ENCODE measurements at places on chromosomes 11 and 22. TPM values are rescaled to one million over a fixed set of nuclear protein-coding genes. Genes with fewer than 3 reads are reported as not detected.

Gene TPST2
- 11.4 TPM for total RNA-seq

Gene SOX6
- 0.25 TPM for total RNA-seq

Gene TRIM48
- not detected for total RNA-seq

Gene TSGA10IP
- not detected for total RNA-seq

Gene BIRC3
- total RNA-seq = 29.6 TPM

Gene SMIM38
- not detected for total RNA-seq

Gene FAM83F
- total RNA-seq = not detected

Gene RFPL1
- not detected for total RNA-seq

Gene PRDM11
- total RNA-seq = 6.9 TPM

Gene FAM227A
- 0.50 TPM for total RNA-seq

Gene MRGPRX3
- total RNA-seq = not detected

Gene CUL5
- 7.4 TPM for total RNA-seq

Gene MFNG
- total RNA-seq = 3.0 TPM

Gene VPREB1
- total RNA-seq = not detected

Gene HARBI1
- 7.7 TPM for total RNA-seq

Gene MIF
- total RNA-seq = 856 TPM

Gene GAS2L1
- 29.0 TPM for total RNA-seq

Gene KIAA1671
- total RNA-seq = 9.9 TPM

Gene MS4A6A
- total RNA-seq = not detected

Gene SCUBE2
- 0.57 TPM for total RNA-seq

Gene DERL3
- total RNA-seq = 0.40 TPM

Gene IFT27
- total RNA-seq = 22.0 TPM

Gene BTG4
- 0.22 TPM for total RNA-seq

Gene SHANK2
- 10.5 TPM for total RNA-seq

Gene CSRP3
- total RNA-seq = not detected

Gene ARHGAP20
- not detected for total RNA-seq

Gene PANX3
- total RNA-seq = not detected

Gene NR1H3
- total RNA-seq = 8.4 TPM

Gene PGAP2
- total RNA-seq = 21.0 TPM

Gene CARD10
- total RNA-seq = 38.9 TPM

Gene HNRNPUL2
- total RNA-seq = 37.0 TPM

Gene PIH1D2
- 1.3 TPM for total RNA-seq

Gene ZNRF3
- total RNA-seq = 5.0 TPM

Gene C11orf21
- not detected for total RNA-seq

Gene PHLDA2
- 156 TPM for total RNA-seq

Gene CARD18
- not detected for total RNA-seq

Gene OR4C11
- not detected for total RNA-seq

Gene POLA2
- total RNA-seq = 16.6 TPM

Gene PRG2
- total RNA-seq = not detected

Gene GGT5
- total RNA-seq = 1.9 TPM

Gene TMPRSS6
- total RNA-seq = not detected

Gene ENTHD1
- not detected for total RNA-seq

Gene RAB38
- 0.79 TPM for total RNA-seq

Gene ABCC8
- 1.4 TPM for total RNA-seq
